ENCODE measurements at places on chromosomes 7 and 10.

DNA sequence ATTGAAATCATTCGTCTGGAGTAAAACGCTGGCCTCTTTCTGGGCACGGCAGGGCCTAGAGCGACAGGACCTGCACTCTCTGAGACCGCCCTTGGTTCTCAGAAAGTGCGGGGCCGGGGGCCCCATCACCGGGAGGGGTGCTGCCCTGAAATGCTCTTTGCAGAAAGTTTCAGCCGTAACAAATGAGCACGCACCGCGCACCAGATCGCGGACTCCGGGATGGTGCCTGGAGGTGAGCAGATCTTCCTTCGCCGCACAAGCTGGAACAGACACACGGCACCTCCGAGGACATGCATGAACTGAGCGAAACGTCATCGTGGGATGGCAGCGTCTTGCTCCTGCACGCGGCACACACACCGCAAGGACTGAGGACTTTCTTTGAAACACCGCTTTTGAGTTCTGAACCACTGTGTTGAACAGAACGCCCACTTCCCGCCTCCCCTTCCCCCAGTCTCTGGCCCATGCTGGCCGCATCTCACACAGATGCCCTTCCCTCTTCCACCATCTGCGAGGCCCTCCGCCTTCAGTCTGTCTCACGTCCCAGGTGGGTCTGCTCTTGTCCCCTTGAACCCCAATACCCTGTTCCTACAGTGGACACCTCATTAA lies 538.7 kb upstream of the MGMT start:
- DNase-seq: no peak

GRCh38 chr10:105259201-105259600 lies 618.1 kb downstream of the SORCS3 start:
- DNase-seq: no peak

DNA sequence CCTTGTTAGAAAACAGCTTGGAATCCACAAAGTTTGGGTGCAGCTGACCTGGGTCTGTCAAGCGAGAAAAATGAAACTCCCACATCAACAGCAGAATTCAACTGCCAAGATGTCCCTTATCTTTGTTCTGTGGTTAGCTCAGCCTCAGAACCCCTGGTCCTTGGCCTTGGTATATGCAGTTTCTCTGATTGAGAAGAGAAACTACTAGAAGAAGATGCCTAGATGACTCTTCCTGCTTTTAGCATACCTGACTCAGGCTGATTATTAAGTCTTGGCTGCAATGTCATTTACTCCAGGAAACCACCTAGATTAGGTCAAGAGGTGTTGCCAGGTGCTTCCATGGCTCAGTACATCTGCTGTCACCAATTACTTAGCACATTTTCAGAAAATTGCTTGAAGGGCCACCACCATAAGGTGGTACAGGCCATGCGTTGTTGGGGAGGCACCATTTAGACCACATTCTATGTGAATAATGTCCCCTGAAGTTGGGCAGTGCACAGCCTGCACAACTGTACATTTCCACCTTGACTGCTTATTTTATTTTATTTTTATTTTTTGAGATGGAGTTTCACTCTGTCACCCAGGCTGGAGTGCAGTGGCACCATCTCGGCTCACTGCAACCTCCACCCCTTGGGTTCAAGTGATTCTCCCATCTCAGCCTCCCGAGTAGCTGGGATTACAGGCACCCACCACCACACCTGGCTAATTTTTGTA lies 59.4 kb upstream of the ZNF438 start:
- DNase-seq: no peak

GRCh38 chr7:76329479-76329878 lies 27.0 kb downstream of the HSPB1 start:
- no peak for DNase-seq

DNA sequence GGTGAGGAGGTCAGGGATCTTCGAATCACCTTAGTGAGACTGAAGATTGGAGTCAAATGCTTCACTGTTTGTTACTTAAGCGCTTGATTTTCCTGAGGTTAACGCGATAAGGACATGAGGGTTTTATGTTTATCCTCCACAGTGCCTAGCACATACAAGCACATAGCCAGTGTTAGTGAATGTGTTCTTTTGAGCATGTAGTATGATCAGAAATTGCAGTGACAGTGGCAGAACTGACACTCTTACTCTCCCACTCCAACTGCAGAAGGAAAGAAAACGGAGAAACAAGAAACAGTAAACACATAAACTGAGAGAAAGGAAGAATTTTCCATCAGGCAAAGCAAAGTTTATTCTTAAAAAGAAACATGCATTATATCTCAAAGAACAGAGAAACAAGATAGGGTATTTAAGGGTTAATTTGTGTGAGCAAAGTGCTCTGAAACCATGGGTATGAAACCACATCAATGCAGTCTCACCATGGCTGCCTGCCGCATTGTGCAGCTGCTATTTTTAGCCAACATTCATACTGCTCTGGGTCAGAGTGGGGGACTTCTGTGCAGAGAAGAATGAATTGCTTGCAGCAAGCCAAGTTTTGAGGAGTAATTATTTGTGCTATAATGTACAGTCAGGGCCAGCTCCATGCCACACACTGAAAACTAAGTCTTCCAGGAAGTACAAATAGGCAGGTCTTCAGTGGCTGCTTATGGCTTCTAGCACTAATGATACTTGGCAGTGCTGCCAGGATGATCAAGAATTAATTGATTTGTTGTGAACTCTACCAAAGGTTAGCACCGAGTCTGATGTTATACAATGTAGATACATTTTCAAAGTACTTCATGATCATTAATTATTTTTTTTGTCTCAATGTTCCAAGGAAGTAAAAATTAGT lies 152.0 kb downstream of the MACC1 start:
- no peak for DNase-seq

DNA sequence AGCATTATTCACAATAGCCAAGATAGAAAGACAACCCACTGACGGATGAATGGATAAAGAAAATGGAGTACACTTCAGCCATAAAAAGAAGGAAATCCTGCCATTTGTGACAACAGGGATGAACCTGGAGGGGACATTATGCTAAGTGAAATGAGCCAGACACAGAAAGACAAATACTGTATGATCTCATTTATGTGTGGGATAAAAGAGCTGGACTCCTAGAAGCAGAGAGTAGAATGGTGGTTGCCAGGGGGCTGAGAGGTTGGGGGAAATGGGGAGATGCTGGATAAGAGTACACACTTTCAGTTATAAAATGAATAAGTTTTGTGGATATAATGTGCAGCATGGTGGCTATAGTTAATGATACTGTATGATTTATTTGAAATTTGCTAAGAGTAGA lies 124.4 kb downstream of the SEC23IP start:
- DNase-seq: no peak

- peak; percentile 7 for DNase-seq
Measured at GRCh38 chr10:68423522-68423921, 16.4 kb upstream of the RUFY2 start.

- no peak for DNase-seq
Measured at GRCh38 chr10:6912424-6912823, 332.3 kb upstream of the PRKCQ start.

DNA sequence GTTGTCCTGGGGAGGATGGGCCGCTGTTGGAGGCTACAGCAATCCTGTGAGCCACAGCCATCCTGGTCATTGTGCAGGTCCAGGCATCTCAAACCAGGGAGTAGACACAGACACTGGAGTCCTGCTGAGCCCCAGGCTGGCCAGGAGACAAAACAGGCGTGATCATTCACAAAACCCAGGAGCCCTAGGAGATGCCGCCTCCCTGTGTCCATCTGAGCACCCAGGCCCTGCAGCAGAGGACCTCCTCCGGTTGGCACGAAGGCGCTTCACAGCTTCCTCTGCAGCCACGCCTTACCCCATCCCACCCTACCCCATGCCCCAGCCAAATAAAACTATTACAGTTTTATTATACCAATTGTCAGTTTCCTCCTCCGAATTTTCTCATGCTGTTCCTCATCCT lies 183.6 kb downstream of the PLXNA4 start:
- DNase-seq: no peak

GRCh38 chr10:121804460-121804859 lies 123.4 kb downstream of the ATE1 start:
- DNase-seq: no peak

DNA sequence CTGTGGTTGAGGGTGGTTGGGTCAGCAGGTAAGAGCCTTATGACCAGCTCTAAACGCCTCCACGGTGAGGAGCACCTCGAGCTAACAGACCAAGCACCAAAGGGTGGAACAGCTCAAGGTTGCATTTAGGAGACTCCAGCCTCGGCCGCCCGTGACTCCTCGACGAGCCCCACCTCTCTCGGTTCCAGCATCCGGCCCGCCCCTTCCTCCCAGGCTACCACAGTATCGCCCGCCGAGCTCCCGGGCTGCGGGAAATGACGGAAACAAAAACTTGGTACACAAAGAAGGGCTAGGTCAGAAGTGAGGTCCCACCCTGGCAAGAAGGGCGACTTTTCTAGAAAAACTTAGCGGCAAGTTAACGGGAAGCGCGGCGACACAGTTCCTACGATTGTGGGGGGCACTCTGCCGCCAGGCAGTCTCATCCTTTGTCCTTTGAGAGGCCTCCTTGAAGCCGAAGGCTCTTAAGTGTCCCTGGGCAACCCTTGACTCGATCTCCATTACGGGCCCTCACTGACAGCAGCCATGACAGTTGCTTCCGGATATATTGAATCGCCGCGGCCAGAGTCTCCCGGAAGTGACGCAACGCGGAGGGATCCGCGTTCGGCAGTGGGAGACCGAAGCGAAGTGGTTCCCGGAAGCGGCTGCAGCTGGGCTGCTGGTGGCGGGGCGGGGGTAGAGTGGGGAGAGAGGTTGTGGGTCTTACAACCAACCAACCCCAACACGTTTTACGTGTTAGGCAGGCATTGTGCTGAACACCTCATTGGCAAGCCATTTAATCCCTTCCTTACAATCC lies 40.2 kb upstream of the ZNF518A start:
- DNase-seq: peak; percentile 88

GRCh38 chr10:75293446-75293820 lies 57.7 kb upstream of the COMTD1 start:
- DNase-seq: no peak

DNA sequence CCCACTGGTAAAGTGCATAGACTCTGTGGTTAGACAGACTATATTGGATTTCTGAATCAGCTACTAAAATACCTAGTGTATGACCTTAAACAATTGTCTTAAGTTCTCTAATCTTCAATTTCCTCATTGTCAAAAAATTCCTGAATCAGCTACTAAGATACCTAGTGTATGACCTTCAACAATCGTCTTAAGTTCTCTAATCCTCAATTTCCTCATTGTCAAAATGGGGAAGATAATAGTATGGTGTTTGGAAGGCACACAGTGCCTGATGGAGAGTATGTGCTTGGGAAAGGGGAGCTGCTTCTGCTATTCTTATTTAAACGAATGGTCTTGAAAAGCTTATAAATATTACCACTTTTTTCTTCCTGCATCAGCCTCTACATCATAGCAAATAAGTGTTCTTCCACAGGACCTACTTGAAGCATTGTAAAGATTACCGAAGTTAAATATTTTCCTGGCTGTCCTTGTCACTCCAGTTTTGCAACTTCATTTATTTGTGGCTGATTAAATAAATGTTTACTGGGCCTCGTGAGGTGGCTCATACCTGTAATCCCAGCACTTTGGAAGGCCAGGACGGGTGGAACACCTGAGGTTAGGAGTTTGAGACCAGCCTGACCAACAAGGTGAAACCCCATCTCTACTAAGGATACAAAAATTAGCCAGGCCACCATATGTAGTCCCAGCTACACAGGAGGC lies 64.4 kb upstream of the ITGA8 start:
- DNase-seq: no peak

- no peak for DNase-seq
Measured at GRCh38 chr7:105000927-105001336, 13.1 kb upstream of the KMT2E start.

All from activated naive CD8-positive, alpha-beta T cell treated with anti-CD3 and anti-CD28 coated beads, Interleukin-2, amount 50 U/mL, for 16 hours (primary cell).